Renal cortical epithelial cell (primary cell): ENCODE measurements at places on chromosomes 3 and 15. TPM values are rescaled to one million over a fixed set of nuclear protein-coding genes. Genes with fewer than 3 reads are reported as not detected.
A peak's percentile ranks its signal among the peaks of the same experiment; 100 is the strongest.

GRCh38 chr3:11290743-11291680 lies 18.8 kb downstream of the ATG7 start:
- no peak for DNase-seq

DNA sequence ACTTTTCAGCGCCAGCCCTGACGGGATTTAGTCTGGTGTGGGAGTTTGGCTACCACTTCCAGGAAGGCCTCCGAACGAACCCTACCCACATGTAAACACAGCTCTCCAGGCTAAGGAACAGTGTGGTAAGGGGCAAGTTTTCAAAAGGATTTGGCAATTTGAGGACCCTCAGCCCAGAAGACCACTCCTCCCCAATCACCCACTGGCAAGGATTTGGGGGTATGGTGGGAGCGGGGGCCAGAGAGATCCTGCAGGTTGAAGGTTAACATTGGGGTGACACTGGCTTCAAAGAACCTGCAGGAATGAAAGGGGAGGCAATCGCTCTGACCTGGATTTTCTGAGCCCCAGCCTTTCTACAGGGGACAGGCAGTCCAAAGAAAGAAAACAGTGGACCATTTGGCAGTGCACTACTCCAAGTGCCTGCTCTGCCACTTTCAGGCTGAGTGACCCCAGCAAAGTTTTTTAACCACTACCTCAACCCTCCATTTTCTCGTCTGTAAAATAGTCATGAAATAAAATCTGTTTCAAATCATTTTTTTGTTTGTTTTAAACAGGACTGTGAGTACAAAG lies 34.5 kb downstream of the ZIC4 start:
- no peak for DNase-seq

DNA sequence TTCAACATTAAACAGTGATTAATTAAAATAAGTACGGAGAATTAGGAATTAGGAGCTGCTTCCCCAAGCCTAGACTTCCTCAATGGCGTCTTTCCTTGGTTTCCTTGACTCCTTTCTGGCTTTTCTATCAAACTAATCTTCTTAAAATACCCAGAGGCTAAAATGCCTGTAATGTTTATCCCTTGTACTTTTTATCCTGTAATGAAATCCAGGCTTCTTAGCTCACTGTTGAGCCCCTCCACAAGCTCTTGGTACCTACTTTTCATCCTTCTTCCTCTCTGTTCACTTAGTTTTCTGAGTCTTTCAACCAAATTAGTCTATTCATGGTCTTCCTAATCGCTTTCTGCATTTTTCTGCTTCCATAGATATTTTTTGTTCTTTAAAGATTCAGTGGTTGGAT lies 6.9 kb upstream of the UBE2E1 start:
- no peak for DNase-seq

- DNase-seq, result peak; percentile 84
Observed at GRCh38 chr3:169264711-169265110, 398.8 kb downstream of the MECOM start.

- peak; percentile 59 for DNase-seq
Observed at GRCh38 chr15:98903377-98904018, 104.1 kb downstream of the PGPEP1L start.

GRCh38 chr3:139281522-139282196 lies 62.2 kb upstream of the MRPS22 start:
- DNase-seq, result no peak

DNA sequence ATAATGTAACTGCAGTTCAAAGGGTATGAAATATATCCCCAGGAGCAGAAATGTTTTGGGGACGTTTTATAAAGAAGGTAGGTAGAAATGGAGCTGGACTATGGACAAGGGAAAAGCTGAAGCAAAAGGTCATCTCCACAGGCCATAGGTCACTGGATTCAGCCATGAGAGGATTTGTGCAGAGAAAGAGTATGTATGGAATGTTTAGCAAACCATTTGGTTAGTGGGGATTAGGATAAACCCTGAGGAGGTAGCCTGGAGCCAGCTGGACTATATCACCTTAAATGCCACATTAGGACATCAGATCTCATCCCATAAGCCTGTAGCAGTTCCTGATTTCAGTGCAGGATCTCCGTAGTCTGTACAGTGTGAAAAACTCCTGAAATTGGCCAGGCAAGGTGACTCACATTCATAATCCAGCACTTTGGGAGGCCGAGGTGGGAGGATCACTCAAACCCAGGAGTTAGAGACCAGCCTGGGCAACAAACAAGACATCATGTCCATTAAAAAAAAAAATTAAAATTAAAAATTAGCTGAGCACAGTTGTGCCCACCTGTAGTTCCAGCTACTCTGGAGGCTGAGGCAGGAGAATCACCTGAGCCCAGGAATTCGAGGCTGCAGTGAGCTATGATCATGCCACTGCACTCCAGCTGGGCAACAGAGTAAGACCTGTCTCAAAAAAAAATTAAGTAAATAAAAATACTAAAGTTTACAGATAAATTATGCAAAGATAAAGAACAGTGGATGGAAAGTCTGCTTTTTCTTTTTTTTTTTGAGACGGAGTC lies 4.7 kb downstream of the IP6K1 start:
- no peak for DNase-seq

DNA sequence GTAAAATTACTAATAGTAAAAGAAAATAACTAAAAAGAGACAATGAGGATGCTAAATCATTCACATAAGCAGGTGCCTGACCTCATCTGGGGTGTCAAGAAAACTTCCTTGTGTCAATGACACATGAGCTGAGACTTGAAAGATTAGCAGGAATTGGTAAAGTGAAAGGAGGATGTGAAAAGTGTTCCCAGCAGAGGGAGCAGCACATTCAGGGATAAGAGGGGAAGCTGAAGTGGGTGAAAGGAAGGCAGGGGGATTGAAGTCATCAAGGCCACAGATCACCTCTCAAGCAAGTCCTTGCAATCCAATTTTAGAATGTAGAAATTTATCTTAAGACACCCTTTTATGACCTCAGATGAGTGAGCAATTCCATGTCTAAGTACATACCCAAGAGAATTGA lies 60.2 kb upstream of the ACP3 start:
- peak; percentile 68 for DNase-seq

GRCh38 chr15:36880913-36881460 lies 219.4 kb downstream of the MEIS2 start:
- DNase-seq, result no peak

DNA sequence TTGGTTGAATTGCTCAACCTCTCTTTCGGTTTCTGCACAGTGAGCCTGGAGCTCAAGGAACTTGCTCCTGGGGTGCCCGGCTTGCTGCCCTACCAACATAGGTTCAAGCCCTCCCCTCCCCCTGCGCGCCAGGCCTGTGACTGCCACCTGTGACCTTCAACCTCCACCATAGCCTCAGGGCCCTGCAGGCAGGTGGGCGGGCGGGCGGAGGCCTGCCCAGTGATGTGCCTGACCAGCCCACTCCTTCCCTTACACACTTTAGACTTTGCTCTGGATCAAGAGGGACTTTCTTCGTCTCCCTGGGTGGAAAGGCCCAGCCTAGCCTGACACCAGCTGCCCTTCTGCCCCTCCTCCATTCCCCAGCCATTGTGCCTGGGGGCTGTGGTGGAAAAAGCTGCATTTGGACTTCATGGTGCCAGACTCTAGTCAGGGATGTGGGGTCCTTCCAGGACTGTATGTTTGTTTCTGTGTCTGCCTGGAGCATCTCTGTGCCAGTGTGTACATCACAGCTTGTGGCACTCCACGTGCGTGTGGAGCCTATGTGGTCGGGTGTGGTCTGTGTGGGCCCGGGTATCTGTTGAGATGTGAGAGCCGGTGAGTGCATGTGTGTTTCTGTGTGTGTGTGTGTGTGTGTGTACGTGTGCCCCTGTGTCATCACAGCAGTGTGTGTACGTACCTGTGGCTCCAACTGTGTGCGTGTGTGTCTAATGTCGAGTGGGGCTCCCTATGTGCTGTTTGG lies 9.5 kb downstream of the PRKCD start:
- no peak for DNase-seq

DNA sequence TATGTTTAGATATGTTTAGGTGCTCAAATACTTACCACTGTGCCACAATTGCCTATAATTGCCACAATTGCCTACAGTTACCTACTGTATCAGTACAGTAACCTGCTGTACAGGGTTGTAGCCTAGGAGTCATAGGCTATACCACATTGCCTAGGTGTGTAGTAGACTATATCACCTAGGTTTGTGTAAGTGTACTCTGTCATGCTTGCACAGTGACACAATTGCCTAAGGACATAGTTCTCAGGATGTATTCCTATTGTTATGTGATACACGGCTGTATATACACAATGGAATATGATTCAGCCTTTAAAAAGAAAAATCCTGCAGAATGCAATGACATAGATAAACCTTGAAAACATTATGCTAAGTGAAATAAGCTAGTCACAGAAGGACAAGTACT lies 264.8 kb downstream of the RAP2B start:
- no peak for DNase-seq

DNA sequence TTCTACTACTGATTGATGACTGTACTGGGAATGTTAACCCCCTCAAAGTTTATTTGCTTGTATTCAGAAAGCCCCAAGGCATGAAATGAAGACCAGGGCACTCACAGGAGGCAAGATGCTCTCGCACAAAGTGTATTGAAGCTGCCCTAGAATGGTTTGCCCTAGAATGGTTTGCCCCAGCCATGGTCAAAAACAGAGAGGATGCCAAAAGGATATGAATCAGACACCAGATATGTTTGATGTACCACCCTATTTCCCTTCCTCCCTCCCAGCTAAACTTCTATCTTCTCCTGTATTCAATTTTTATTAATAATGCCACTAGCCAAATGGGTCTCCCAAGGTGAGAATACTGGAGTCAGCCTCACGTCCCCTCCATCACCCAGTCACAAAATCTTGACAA lies 101.3 kb downstream of the TMCO5A start:
- no peak for DNase-seq

- no peak for DNase-seq
Observed at GRCh38 chr3:57093971-57094535, 33.6 kb downstream of the SPATA12 start.

GRCh38 chr3:127369356-127369935 lies 81.6 kb upstream of the PRR20G start:
- no peak for DNase-seq

DNA sequence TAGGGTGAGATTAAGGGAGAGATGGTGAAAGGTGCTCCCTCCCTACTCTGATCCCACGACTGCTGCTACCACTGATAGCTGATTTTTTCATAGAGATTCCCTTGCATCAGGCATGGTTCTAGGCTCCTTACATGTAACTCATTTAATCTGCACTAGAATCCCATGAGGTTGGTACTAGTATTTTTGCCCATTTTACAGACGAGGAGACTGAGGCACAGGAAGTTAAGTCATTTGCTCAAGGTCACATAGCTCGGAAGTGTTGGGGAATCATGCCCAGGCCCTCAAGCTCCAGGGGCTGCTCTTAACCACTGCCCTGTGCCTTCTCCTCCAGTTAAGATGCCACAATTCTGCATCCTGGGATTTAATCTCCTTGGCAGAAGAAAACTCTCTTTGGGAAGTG lies 11.2 kb downstream of the ATP2B2 start:
- DNase-seq, result no peak

GRCh38 chr3:126124896-126125295 lies 41.0 kb upstream of the SLC41A3 start:
- DNase-seq, result no peak

DNA sequence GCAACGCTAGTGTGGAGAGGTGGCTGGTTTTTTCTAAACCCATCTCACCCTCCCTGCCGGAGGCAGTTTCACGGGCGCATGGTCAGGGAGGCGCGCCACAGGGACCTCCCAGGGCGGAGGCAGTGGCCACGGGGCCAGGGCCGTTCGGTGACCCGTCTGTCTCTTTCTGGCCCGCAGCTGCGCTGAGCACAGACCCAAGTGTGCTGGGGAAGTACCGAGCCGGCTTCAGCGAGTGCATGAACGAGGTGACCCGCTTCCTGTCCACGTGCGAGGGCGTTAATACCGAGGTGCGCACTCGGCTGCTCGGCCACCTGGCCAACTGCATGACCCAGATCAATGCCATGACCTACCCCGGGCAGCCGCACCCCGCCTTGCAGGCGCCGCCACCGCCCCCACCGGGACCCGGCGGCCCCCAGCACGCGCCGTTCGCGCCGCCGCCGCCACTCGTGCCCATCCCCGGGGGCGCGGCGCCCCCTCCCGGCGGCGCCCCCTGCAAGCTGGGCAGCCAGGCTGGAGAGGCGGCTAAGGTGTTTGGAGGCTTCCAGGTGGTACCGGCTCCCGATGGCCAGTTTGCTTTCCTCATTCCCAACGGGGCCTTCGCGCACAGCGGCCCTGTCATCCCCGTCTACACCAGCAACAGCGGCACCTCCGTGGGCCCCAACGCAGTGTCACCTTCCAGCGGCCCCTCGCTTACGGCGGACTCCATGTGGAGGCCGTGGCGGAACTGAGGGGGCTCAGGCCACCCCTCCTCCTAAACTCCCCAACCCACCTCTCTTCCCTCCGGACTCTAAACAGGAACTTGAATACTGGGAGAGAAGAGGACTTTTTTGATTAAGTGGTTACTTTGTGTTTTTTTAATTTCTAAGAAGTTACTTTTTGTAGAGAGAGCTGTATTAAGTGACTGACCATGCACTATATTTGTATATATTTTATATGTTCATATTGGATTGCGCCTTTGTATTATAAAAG lies 1.8 kb downstream of the HES1 start:
- peak; percentile 55 for DNase-seq

GRCh38 chr15:39896846-39897245 lies 23.2 kb downstream of the GPR176 start:
- DNase-seq, result no peak

DNA sequence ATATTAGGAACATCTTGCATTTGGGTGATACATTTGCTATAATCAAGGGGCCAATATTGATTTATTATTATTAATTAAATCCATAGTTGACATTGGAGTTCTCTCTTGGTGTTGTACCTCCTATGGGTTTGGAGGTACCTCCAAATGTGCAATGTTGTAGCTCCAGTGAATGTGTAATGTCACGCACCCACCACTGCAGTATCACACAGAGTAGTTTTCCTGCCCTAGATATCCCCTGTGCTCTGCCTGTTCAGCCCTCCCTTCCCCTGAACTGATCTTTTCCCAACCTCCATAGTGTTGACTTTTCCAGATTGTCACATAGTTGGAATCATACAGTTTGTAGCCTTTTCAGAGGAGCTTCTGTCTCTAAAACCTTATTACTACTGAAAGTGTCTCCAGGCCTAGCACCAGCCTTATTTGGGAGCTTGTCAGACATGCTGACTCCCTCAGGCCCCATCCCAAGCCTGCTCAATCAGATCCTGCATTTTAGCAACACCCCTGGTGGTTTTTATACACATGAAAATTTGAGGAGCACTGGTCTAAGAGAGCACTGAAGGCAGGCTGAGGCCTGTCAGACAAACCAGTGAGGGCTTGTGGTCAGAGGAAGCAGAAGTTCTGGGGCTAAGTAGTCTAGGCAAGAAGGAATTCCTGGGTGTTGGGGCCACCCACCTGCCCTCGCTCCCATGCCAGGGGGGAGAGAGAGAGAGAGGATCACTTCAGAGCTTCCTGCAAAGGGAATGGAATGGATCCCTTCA lies 73.4 kb downstream of the SLC6A11 start:
- DNase-seq, result no peak

- no peak for DNase-seq
Observed at GRCh38 chr15:40252438-40253166, 13.7 kb downstream of the PAK6 start.

GRCh38 chr15:41546851-41547786 lies 3.1 kb upstream of the RPAP1 start:
- peak; percentile 49 for DNase-seq

- peak; percentile 42 for DNase-seq
Observed at GRCh38 chr3:14847613-14848541, 29.1 kb downstream of the FGD5 start.

NCKIPSD gene
- total RNA-seq, result 6.3 and 26.7 TPM in 2 replicates

CCPG1 gene
- total RNA-seq, result 41.8 and 119 TPM in 2 replicates

GHSR gene
- total RNA-seq, result not detected in 2 replicates

CHRM5 gene
- 0.05 TPM in 1 of 2 replicates, not detected in the other for total RNA-seq

IL20RB gene
- 0.35 and 0.40 TPM in 2 replicates for total RNA-seq

BUB1B gene
- total RNA-seq, result 1.8 and 11.6 TPM in 2 replicates

B3GNT5 gene
- 21.7 and 25.2 TPM in 2 replicates for total RNA-seq

DLL4 gene
- total RNA-seq, result 0.15 and 0.17 TPM in 2 replicates

CD200 gene
- total RNA-seq, result 1.9 and 2.3 TPM in 2 replicates
